Activated naive CD4-positive, alpha-beta T cell (primary cell): ENCODE measurements at places on chromosomes 7 and 10.

GRCh38 chr7:7330997-7331396 is 148.7 kb downstream of the C1GALT1 start:
- DNase-seq: no peak

GRCh38 chr7:11786186-11786585 is 45.8 kb downstream of the THSD7A start:
- DNase-seq: no peak

DNA sequence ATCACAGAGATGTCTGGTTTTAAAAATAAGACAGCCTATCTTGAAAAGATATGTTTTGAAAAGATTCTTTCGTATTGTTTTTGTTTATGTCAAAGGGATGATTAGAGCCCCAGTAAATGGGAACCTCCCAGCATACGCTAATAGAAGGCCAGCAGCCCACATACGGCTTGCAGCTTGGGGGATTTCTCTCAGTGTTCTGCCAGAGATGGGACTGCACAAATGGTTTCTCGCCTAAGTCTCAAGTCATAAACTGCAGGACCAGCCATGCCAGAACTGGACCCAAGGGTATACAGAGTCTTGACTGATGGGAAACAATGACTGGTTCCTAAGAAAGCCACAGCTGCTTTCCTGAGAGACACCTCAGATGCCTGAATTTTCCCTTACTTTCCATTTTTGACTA is 306.9 kb upstream of the DGKB start:
- no peak for DNase-seq

- DNase-seq: no peak
Observed at GRCh38 chr7:105614341-105614840, 33.1 kb upstream of the EFCAB10 start.

- no peak for DNase-seq
Observed at GRCh38 chr7:158633055-158633956, 45.7 kb upstream of the PTPRN2 start.

- no peak for DNase-seq
Observed at GRCh38 chr10:75600833-75601232, 169.4 kb downstream of the LRMDA start.

- DNase-seq: no peak
Observed at GRCh38 chr10:132650611-132651250, 113.1 kb downstream of the INPP5A start.

- DNase-seq: no peak
Observed at GRCh38 chr7:29886827-29887226, 80.5 kb downstream of the WIPF3 start.

GRCh38 chr7:123437447-123437995 is 96.9 kb downstream of the IQUB start:
- no peak for DNase-seq

GRCh38 chr10:5550250-5550545 is 25.4 kb downstream of the CALML3 start:
- DNase-seq: no peak

- no peak for DNase-seq
Observed at GRCh38 chr7:55072251-55072650, 53.4 kb downstream of the EGFR start.

GRCh38 chr10:84114088-84114667 is 25.1 kb upstream of the GHITM start:
- no peak for DNase-seq
